ENCODE measurements at places on chromosomes 13 and 19. TPM values are rescaled to one million over a fixed set of nuclear protein-coding genes. Genes with fewer than 3 reads are reported as not detected.
A peak's percentile ranks its signal among the peaks of the same experiment; 100 is the strongest.

GRCh38 chr19:33509774-33510173 lies 11.8 kb downstream of the PEPD start:
- DNase-seq, result no peak

GRCh38 chr19:16160943-16161560 lies 12.3 kb downstream of the CIB3 start:
- DNase-seq, result peak; percentile 60

GRCh38 chr13:27128825-27129627 lies 42.6 kb downstream of the USP12 start:
- no peak for DNase-seq

- no peak for DNase-seq
These were observed 57.7 kb upstream of the TUBA3C start for GRCh38 chr13:19239114-19239860.

- no peak for DNase-seq
These were observed 32.6 kb downstream of the ZNF846 start for GRCh38 chr19:9735986-9736385.

DNA sequence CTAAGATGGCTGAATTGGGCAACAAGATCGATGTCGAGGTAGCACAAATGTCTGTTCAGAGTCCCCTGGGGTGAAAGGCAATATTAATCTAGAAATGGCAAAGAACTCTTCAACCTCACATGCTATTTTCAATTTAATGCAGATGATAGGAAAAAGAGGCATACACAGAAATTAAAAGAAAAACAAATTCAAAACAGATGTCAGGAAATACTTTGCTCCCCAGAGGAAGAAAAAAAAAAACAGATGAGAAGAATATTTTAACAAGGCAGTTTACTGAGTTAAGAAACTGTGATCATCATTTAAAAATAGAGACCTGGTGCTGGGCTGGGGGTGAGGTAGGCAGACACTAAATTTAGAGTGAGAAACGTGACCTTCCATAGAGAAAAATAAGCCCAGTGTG lies 421.9 kb upstream of the ARGLU1 start:
- no peak for DNase-seq

- peak; percentile 45 for DNase-seq
These were observed 60.5 kb downstream of the CCNE1 start for GRCh38 chr19:29872224-29872731.

- no peak for DNase-seq
These were observed 93.2 kb upstream of the CSNK1A1L start for GRCh38 chr13:37198629-37199028.

GRCh38 chr19:2043961-2044708 lies 6.9 kb downstream of the MKNK2 start:
- DNase-seq, result no peak

GRCh38 chr13:43874504-43875092 lies 4.9 kb downstream of the CCDC122 start:
- DNase-seq, result no peak

- DNase-seq, result no peak
These were observed 9.3 kb upstream of the LAIR1 start for GRCh38 chr19:54373781-54374631.

- DNase-seq, result no peak
These were observed 51.5 kb downstream of the RASA3 start for GRCh38 chr13:114080739-114081561.

DNA sequence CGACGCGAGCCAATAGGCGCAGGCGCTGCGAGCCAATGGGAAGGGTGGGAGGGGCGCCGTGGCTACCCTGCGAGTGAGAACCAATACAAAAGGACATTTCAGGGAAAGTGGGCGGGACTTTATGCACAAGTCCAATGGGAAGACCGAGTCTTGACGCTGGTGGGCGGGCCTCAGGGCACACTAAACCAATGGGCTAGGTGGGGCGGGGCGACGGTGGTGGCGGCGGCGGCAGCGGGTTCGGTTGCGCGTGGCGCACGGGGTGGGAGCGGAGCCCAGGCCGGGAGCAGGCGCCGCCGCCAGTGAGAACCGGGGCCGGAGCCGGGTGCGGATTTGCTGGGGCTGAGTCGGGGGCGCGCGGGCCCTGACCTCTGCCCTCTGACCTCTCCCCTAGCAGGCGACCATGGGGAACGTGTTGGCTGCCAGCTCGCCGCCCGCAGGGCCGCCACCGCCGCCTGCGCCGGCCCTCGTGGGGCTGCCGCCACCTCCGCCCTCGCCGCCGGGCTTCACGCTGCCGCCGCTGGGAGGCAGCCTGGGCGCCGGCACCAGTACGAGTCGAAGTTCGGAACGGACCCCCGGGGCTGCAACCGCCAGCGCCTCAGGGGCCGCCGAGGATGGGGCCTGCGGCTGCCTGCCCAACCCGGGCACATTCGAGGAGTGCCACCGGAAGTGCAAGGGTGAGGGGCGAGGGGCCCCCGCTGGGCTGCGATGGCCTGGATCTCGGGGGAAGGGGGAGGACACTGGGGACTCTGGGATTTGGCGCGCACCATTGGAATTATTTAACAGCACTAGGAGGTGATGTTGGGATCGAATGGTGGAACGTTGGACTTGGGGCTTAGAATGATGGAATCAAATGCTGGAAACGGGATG lies at the start of gene TOMM40:
TOMM40 (plus strand) TSS at position 239 of the 867 bp plus-strand sequence; CDS start at position 401, 162 bp downstream.
- DNase-seq, result peak; percentile 100

GRCh38 chr19:29292153-29292552 lies 79.2 kb upstream of the UQCRFS1 start:
- no peak for DNase-seq

DNA sequence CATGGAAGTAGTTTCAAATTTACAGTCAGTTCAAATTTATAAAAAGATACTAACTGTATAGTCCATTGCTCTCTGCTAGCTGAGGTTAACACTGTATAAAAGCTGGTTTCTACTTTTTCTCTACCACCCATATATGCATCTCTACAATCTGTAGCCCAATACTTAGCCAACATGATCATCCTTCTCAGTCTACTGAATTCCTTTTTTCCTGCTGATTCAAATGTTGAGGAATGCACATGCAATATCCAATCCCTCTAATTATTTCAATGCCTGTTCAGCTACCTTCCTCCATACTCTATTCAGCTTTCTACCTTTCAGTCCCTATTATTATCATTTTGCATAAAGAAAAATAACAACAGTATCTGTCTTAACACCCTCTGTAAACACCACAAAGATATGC lies 15.6 kb downstream of the KPNA3 start:
- DNase-seq, result no peak

DNA sequence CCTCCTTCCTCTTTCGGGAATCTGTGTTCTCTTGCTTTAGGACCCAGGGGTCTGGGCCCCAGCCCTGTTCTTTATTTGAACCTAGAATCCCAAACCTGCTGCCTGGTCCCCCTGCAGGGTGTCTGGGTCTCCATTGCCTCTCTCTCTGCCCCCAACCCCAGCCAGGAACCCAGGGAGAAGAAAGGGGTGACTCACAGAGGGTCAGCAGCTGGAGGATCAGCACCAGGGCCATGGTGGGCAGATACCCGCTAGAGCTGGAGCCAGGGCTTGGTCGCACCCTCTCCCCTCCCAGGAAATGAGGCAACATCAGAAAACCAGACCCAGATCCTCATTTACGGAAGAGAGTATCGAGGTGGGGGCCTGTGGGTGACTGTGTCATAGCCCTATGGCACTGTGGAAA lies at the start of gene OSCAR:
OSCAR (minus strand) TSS at position 243 of the 400 bp plus-strand sequence; CDS start at position 232, 11 bp downstream.
- DNase-seq, result no peak

DNA sequence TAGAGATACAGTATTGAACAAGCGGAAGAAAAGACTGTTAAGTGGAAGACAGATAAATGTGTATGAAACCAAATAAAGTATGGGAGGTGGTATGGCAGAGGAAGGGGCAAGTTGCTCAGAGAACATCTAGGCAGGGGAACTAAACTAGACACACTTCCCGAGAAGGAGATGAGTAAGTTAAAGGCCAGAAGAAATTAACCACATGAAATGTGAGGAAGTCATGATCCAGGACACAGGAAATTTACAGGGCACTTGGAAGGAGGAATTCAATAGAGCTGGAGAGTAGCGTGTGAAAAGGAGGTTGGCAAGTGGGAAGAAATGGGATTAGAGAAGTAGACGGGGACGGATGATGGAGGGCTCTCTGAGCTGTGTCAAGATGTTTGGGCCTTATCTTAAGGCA lies 208.8 kb downstream of the COG6 start:
- no peak for DNase-seq

DNA sequence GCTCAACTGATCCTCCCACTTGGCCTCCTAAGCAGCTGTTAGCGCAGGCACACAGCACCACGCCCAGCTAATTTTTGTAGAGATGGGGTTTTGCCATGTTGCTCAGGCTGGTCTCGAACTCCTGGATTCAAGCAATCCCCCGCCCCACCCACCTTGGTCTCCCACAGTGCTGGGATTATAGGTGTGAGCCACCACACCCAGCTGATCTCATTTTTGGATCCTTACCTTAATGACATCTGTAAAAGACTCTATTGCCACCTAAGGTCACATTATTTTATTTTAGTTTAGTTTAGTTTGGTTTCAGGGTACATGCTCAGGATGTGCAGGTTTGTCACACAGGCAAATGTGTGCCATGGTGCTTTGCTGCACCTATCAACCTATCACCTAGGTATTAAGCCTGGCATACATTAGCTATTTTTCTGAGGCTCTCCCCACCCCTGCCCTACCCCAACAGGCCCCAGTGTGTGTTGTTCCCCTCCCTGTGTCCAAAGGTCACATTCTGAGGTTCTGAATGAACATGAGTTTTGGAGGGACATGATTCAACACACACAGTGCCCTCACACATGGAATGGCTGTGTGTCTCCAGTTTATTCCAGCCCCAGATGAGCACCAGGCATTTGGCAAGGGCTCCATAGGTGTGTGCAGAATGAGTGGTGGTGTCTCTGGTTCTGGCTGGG lies 1.3 kb downstream of the OR10H5 start:
- DNase-seq, result no peak

- DNase-seq, result no peak
These were observed 12.0 kb downstream of the LYL1 start for GRCh38 chr19:13090511-13091231.

DNA sequence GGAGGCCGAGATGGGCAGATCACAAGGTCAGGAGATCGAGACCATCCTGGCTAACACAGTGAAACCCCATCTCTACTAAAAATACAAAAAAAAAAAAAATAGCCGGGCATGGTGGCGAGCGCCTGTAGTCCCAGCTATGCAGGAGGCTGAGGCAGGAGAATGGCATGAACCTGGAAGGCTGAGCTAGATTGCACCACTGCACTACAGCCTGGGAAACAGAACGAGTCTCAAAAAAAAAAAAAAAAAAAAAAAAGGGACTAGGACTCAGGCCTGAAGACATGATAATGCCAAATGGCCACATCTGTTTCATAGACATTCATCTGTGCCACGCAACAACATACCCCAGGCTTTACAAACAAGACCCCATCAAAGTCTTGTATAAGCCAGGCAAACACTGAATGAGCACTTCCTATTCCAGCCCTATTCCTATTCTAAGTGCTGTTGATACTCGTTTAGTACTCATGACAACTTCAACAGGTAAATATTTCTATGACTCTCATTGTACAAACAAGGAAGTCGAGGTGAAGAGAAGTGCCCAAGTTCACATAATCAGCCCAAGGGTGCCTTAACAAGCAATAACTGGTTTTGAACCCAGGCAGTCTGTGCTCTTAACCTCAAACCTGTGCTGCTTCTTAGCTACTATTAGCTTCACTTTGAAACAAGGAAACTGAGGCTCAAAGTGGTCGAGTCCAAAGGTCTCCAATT lies 1.7 kb downstream of the B9D2 start:
- DNase-seq, result peak; percentile 68

GRCh38 chr19:2977746-2978138 lies 378 bp downstream of the TLE6 start:
- DNase-seq, result no peak

DNA sequence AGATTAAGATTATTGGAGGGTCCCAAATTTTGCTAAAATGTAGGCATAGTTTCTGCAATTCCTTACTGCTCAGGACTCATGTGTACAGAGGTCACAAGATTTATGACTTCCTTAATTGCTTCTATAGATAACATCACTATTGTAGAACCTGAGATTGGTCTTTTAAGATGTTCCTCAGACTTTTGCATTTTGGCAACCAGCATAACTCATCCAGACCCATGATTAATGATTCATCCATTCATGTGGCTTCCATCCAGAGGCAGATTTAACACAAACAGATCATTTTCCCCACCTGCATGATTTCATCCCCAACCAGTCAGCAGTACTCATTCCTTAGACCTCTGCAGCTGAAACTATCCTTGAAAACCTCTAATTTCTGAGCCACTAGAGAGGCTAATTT lies 34.5 kb upstream of the CEACAM8 start:
- DNase-seq, result no peak

DNA sequence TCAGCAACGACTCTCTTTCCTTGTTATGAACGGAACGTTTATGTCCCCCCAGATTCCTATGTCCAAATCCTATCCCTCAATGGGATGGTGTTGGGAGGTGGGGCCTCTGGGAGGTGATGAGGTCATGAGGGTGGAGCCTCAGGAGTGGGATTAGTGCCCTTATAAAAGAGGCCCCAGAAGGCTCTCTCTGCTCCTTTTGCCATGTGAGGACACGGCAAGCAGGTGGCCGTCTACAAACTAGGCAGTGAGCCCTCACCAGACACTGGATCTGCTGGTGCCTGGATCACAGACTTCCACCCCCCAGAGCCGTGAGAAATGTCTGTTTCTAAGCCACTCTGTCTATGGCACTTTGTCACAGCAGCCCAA lies 53.2 kb downstream of the EPS15L1 start:
- no peak for DNase-seq

DNA sequence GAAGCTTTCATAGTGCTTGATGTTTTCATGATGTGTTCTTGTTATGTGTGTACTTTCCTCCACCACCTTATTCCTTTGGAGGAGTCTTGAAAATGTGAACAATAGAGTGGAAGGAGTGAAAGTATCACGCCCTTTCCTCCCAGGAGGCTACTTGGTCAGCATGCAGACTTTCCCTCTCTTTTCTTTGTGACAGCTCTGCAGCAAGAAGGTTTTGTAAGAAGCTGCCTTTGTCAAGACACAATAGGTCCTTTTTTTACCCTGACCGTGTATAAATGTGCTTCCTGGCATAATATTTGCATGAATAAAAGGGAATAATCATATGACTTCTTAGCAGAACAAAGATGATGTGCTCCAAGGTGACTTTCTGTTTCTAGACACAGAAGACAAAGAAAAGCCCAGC lies 882.6 kb upstream of the SLITRK5 start:
- DNase-seq, result no peak

FOXA3 gene
- polyA plus RNA-seq, result 1.2 TPM

CERS1 gene
- 4.4 TPM for polyA plus RNA-seq

IZUMO4 gene
- 1.0 TPM for polyA plus RNA-seq

ZNF497 gene
- polyA plus RNA-seq, result 1.6 TPM

TMEM150B gene
- polyA plus RNA-seq, result 0.45 TPM

KIR3DL1 gene
- polyA plus RNA-seq, result not detected

URI1 gene
- polyA plus RNA-seq, result 116 TPM

SKA3 gene
- 13.5 TPM for polyA plus RNA-seq
